Muscle of arm (tissue), 14 donors: ENCODE measurements at places on chromosomes 3 and 15. TPM values are rescaled to one million over a fixed set of nuclear protein-coding genes. Genes with fewer than 3 reads are reported as not detected.

CSPG4 gene
- polyA plus RNA-seq: 66.9 TPM

CIB2 gene
- 12.2 TPM for polyA plus RNA-seq

DNA sequence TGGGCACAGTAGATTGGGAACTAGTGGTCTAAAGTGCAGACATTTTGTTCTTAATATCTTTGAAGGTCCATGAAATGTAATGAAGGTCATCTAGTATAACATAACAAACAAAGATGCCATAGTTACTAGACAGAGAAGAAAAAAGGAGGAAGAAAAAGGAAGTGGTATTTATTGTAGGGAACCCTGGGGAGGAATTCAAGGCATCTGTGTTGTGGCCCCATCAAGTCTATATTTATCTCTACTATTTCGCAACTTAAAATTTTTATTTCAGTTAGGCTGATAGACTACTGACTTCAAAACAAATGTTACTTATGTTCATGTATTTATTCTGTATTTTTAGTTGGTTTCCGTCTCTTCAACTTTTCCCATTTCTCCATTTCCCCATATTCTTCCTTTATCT lies 48.9 kb upstream of the ZDHHC23 start:
- DNase-seq: no peak

- no peak for DNase-seq
Measured at GRCh38 chr3:108100906-108101660, 10.3 kb upstream of the CD47 start.

- DNase-seq: no peak
Measured at GRCh38 chr15:78155355-78155939, 6.3 kb downstream of the IDH3A start.

GRCh38 chr15:74523982-74524381 lies 17.0 kb upstream of the ARID3B start:
- DNase-seq: no peak

TPRG1 gene
- not detected for polyA plus RNA-seq

GRCh38 chr15:67097930-67098740 lies 32.7 kb downstream of the SMAD3 start:
- peak; percentile 75 for DNase-seq

DNA sequence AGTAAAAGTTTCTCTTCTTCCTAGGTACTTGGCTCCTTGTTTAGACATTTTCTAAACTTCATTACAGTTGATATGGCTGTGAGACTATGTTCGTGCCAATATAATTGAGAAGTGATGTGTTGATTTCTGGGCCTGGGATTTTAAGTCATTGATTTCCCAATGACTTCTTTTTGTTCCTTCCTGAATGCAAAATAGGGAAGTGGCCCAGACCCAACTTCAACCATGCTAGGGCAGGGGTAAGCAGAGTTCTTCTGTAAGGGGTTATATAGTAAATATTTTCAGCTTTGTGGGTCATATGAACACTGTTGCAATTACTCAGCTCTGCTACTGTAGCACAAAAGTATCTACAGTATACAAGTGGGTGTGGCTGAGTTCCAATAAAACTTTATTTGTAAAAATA lies 320.1 kb upstream of the WNT5A start:
- no peak for DNase-seq

DNA sequence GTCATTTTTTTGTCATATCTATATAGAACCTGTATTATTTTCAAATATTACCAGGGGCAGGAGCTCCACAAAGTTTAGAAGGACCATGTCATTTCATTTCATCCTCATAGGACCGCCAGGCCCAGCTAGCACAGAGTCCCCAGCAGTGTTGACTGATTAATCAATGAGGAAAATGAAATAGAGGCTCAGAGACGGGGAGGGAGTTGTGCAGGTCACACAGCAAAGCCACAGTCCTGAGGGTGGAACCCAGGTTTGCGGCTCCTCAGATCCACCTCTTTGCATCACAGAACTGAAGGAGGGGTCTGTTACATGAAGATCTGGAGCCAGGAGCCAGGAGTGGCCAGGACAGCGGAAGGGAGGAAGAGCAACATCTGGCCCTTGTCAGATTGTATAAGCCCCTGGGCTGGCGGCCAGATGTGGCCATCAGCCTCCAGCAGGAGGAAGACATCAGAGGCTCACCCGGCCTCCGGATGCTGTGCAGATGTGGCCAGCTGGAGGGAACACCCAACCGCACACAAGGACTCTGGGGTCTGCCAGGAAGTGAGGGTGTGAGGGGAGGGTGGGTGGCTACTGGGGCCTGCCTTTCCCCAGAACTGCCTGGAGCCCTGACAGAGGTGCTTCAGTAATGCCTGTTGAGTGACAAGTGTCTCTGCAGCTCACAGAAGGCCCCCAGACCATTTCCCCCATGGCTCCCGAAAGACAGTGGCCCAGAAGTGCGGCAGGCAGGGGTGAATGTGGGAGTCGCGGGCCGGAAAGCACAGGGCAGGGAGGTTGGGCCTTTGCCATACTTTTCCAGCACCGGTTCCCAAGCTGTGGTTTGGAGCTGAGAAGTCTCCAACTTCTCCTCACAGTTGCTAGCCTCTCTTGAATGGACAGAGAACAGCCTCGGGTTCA lies 21.3 kb downstream of the EFCC1 start:
- peak; percentile 63 for DNase-seq

NANOGP8 gene
- 0.35 TPM for polyA plus RNA-seq

- DNase-seq: no peak
Measured at GRCh38 chr3:58657571-58658141, 8.9 kb downstream of the FAM3D start.

- no peak for DNase-seq
Measured at GRCh38 chr3:14210843-14211594, 32.4 kb downstream of the LSM3 start.

GRCh38 chr3:3737531-3737930 lies 61.7 kb upstream of the LRRN1 start:
- DNase-seq: no peak

DNA sequence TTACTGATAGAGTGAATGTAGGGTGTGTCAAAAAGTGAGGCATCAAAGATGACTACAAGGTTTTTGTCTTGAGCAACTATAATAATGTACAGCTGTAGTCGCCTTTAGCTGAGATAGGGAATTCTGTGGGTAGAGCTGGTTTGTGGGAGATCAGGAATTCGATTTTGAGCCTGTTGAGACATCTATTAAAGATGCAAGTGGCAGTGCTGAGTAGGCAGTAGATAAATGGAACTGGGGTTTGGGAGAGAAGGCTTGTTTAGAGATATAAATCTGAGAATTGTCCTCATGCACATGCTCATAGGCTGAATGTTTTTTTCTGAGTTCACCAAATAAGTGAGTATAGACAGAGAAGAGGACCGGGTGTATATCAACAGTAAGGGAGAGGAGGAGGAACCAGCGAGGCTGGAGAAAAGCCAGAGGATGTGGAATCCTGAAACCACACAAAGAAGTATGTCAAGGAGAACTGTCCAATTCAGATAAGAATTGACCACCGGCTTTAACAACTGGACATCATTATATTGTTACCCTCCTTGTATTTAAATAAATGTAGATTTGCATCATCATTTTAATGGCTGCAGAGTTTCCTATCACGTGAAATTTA lies 146.0 kb upstream of the TNIK start:
- no peak for DNase-seq

WDR5B gene
- 8.0 TPM for polyA plus RNA-seq

CCR1 gene
- 4.3 TPM for polyA plus RNA-seq

DNA sequence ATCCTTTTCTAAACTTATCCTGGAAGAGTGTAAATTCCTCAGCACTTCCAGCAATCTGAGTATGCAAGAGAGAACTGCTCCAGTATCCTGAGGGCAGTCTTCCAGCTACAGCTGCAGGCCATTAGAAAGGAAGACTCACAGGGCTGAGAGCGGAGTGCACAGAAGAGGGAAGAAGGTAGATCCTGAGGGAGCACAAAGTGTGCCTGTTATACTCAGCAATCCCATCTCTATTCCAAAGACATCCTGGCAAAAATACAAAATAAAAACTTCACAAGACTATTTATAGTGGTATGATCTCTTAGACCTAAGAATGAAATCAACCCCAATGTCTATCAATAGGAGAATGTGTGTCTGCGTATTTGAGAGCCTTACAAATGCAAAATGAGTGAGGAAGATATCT lies 292.0 kb downstream of the ZIC1 start:
- DNase-seq: peak; percentile 70

CHRM5 gene
- 0.04 TPM for polyA plus RNA-seq

TRAIP gene
- polyA plus RNA-seq: 6.3 TPM

ARGFX gene
- not detected for polyA plus RNA-seq

DNA sequence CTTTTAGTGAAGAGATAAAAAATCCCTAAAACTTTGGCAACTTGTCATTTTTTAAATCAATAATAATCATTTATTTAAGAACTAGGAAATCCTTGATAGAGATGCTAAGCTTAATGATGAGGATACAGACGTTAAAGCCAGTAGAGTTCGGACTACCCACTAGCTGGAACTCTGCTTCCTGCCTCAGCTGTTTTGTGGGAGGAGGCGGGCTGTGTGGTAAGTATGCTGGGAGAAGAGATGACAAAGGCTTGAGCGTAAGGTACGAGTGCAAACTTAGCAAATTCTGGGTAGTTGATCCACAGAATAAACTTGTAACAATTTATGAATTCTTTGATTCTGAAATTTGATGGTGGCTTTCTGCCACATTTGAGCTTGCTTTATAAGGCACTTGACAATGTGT lies 111.2 kb upstream of the NANOGP8 start:
- DNase-seq: no peak

DNA sequence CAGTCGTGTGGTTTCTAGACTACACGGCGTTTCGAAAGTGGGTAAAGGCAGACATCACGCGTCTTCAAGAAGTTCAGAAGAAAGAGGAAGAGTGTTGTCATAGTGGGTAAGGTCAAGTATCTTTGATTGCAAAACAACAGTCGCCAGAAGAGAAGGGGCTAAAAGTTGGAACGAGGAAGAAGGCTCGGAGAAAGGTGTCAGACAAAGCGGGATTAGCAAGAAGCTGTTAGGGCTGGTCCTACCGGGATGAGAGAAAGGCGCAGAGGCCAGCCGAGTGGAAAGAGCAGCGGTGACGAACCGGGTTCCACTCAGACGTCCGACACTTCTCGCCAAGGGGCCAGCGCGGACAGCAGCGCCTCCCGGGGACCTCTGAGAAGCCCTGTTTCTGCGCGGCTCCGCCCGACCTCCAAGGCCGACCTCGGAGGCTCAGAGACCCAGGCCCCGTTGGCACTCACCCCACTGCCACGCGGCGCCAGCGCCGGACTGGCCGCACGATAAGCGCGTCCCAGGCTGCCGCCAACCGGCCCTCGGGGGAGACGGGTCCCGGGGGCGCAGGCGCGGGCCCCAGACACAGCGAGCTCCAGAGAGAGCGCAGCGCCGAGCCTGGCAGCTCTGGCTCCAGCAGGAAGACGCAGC lies 436 bp downstream of the ADPGK start:
- peak; percentile 28 for DNase-seq

- no peak for DNase-seq
Measured at GRCh38 chr3:147185781-147186180, 220.6 kb downstream of the ZIC4 start.

C3orf80 gene
- polyA plus RNA-seq: 0.08 TPM

- no peak for DNase-seq
Measured at GRCh38 chr3:66592927-66593625, 92.3 kb upstream of the LRIG1 start.

C2CD4A gene
- not detected for polyA plus RNA-seq

- no peak for DNase-seq
Measured at GRCh38 chr3:32154205-32154579, 47.8 kb downstream of the GPD1L start.

DNA sequence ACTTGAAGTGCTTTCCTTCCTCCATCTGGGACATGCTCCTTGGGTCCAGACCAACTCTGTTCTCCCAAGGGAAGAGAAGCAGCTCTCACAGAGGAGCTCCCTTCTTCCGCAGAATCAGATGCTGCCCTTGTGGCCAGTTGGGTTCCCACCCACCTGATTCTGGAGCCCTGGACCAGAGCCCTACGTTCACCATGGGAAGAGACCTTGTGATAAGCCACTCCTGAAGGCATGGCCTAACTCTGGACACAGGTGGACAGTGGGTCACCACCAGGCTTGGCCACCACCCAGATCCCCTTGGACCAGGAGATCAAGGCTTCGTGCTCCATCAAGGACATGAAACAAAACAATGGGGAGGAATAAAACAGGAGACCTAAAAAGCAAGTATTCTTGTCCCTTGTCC lies 172.2 kb downstream of the RPLP1 start:
- no peak for DNase-seq

GRCh38 chr3:85189731-85190130 lies 230.9 kb downstream of the CADM2 start:
- DNase-seq: no peak

CYP8B1 gene
- polyA plus RNA-seq: 0.15 TPM

- no peak for DNase-seq
Measured at GRCh38 chr3:137035631-137036030, 77.8 kb downstream of the IL20RB start.

CFAP161 gene
- polyA plus RNA-seq: 0.35 TPM

SKOR1 gene
- polyA plus RNA-seq: 0.28 TPM

- no peak for DNase-seq
Measured at GRCh38 chr3:123861081-123861836, 22.9 kb downstream of the MYLK start.

DNA sequence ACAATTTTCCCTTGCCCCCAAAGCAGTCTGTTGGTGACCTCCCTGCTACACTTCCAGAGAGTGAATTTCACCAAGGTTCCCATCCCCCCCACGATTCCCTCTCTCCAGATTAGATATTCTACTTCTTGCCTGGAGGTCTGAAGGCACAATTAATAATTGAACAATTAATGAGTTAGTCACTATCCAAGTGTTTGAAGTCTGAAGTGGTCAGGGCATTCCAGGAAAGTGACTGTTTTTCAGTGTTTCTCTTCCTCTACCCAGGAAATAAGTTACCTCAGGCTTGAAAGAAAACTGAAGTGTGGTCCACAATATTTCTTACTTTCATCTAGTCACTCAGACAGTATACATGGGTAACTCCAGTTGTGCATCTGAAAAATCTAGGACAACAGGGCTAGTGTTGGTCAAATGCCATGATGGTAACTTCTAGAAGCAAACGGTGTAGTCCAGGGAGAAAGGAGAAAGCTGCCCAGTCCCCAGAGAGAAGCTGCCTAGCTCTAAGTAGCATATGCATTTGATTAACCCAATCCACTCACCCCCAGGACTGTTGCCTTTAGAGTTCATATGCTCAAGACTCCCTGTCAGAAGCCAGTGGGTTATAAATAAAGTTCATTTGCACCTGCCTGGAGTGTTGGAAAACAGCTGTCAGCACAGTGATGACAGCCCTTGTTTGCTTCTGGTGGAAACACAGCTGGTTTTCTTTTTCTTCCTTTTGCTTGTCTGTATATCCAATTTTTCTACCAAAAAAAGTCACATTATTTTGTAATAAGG lies 2.3 kb upstream of the TM4SF4 start:
- no peak for DNase-seq

- peak; percentile 25 for DNase-seq
Measured at GRCh38 chr15:55319537-55320237, 665 bp downstream of the PIGB start.

GALNT15 gene
- polyA plus RNA-seq: 1.3 TPM

PSTPIP1 gene
- polyA plus RNA-seq: 1.4 TPM

ZBTB47 gene
- polyA plus RNA-seq: not detected

GRCh38 chr3:128410669-128411573 lies 55.8 kb downstream of the DNAJB8 start:
- no peak for DNase-seq

- no peak for DNase-seq
Measured at GRCh38 chr3:124207873-124208485, 216.1 kb upstream of the ROPN1 start.

- no peak for DNase-seq
Measured at GRCh38 chr3:59731943-59732342, 682.1 kb upstream of the CFAP20DC start.

IGSF10 gene
- 37.7 TPM for polyA plus RNA-seq
